BJ (cell line): ENCODE measurements at places on chromosomes 11 and 22.

- DNase-seq = no peak
These were observed 119.6 kb downstream of the DYNC2H1 start for GRCh38 chr11:103228807-103229206.

GRCh38 chr22:46734830-46735453 lies 3.1 kb downstream of the CERK start:
- no peak for DNase-seq

- no peak for DNase-seq
These were observed 7.0 kb downstream of the SEPTIN3 start for GRCh38 chr22:41976070-41976901.

GRCh38 chr11:77179048-77179447 lies 51.0 kb downstream of the MYO7A start:
- DNase-seq = no peak

DNA sequence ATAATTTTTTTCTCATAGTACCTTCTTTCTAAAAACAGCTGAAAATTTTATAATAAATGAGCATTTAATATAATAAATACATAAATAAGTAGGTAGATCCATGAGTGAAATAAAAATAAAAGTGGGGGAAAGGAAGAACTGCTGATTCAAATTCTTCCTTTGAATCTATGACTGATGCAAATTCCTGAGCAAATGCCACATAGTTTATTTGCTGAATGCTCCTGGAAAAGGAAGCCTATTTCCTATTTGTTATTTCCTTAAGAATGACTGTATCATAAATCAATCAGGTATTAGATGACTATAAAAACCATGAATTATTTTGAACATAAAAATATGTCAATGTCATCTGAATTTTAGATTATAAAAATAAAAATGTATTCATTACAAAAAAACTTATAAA lies 16.6 kb downstream of the BTBD10 start:
- no peak for DNase-seq

- DNase-seq = no peak
These were observed 42.9 kb downstream of the TECTA start for GRCh38 chr11:121143921-121144320.

GRCh38 chr11:43686207-43686606 lies 5.7 kb downstream of the HSD17B12 start:
- no peak for DNase-seq

GRCh38 chr22:39995393-39996252 lies 869 bp downstream of the FAM83F start:
- DNase-seq = no peak

GRCh38 chr11:68211546-68211945 lies 1.6 kb downstream of the KMT5B start:
- no peak for DNase-seq

DNA sequence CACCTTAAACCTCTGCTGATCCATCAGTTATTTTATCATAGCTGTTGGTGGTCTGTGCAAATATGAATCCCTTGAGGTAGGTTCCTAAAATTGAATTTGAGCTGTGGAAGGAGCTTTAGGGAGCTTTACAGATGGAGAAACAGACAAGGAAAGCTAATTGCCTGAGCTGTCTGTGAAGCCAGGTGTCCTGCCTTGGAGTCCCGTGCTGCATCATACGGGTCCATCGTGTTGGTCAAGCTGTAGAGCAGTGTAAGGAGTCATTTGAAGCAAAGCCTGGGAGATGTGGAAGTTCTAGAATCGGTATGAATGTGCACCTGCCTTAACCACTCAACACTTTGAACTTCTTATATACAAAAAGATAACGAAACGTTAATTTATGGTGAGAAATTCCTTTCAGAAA lies 1.0 kb downstream of the POLA2 start:
- DNase-seq = no peak

- no peak for DNase-seq
These were observed 6.5 kb downstream of the FZD4 start for GRCh38 chr11:86948733-86949132.

- no peak for DNase-seq
These were observed 161.6 kb downstream of the PKNOX2 start for GRCh38 chr11:125326126-125326525.

DNA sequence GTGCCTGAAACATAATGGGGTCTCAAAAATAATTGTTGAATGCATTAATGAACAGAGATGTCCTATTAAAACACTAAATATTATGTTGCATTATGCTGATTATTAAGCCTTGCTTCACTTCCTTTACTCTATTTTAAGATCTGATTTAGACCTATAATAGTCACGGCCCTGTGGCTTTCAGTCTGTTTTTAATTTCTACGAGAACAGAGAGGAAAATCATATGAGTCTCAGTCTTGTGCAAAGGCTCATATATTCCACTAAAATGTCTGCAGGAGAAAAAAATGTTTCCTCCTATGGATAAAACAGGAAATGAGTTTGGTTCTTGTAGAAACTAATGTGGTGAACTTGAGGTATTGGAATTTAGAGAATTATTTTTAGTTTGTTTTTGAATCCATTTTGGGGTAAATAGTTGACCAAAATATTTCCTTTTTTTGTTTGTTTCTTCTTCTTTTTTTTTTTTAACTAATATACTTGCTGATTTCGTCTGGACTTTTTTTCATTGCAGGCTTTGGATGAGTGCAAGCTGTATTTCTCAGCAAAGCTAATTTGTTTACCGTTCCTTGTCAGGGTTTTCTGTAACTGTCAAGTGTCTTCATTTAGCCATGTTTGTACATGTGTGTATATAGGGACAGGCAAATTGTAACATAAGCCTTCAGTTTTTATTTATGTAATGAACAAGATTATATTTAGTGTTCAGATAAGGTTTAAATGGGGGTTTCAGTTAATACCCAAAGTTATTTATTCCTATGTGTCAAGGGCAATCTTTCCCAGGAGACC lies 139.1 kb upstream of the DDI1 start:
- no peak for DNase-seq

GRCh38 chr11:13826505-13827278 lies 135.8 kb upstream of the SPON1 start:
- DNase-seq = no peak

GRCh38 chr11:125299061-125299615 lies 134.6 kb downstream of the PKNOX2 start:
- DNase-seq = no peak

- DNase-seq = no peak
These were observed 8.8 kb upstream of the WNT11 start for GRCh38 chr11:76214968-76215548.

- no peak for DNase-seq
These were observed 700 bp upstream of the STX3 start for GRCh38 chr11:59754494-59754858.

GRCh38 chr11:43393765-43394355 lies 35.1 kb downstream of the TTC17 start:
- no peak for DNase-seq

DNA sequence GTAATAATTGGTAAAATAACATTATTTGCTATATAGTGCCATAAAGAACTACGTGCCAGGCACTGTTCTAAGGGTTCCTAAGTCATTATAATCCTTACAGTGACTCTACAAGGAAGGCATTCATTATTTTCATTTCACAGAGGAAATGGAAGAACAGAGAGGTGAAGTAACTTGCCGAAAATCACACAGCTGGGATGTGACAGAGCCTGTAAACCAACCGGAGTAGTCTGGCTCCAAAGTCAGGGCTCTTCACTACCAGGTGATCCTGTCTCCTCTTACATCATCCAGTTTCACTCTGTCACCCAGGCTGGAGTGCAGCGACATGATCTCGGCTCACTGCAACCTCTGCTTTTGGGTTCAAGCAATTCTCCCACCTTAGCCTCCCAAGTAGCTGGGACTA lies 59.2 kb upstream of the RBFOX2 start:
- no peak for DNase-seq

GRCh38 chr11:105553025-105553424 lies 56.8 kb upstream of the GRIA4 start:
- DNase-seq = no peak

DNA sequence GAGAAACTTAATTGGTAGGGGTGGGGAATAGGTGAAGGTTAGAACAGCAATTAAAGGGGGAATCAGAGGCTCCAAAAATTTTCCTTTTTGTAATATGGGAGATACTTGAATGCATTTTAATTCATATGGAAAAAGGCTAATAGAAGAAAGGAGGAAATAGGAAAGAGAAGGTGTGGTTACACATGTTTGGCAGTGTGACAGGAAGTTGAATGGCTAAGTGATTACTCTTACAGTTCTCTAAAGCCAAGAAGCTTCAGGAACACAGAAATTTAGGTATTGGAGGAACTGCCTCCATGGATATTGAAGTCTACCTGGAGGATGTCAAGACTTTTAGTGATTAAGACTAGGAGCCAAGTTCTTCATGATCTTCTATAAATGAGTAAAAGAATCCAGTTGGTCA lies 6.3 kb downstream of the NXPE2 start:
- no peak for DNase-seq

DNA sequence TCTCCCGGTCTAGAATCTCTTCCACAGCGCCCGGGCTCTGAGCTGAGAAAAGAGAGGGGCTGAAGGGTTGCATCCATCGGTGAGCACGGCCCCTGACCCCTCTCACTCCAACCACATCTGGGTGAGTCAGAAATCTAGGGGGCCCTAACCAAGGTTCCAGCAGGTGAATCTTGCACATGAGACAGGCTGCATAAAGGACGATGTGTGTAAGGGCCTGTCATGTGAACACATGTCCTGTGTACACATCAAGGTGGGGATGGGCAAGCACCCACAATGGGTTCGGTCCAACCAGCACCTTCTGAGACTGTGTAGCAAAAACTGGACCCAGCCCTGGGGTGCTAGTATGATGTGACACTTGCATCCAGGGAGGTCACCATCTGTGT lies 1.2 kb downstream of the BET1L start:
- DNase-seq = no peak

DNA sequence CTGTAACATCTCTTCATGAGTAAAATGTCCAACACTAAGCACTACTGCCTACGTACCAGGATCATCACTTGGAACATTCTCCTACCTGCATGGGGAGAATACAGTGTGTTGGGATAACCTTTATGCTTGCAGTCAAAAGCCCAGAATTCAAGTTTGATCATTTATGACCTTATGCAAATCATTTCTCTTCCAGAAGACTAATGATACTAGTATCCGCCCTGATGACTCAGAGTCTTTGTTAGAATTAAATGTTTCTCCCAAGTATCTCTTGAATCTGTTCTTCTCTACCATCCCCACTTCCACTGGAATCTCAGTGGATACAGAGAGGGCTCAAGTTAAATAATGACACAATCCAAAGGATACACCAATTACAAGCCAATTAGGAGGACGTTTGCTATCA lies 12.4 kb downstream of the MAJIN start:
- no peak for DNase-seq

DNA sequence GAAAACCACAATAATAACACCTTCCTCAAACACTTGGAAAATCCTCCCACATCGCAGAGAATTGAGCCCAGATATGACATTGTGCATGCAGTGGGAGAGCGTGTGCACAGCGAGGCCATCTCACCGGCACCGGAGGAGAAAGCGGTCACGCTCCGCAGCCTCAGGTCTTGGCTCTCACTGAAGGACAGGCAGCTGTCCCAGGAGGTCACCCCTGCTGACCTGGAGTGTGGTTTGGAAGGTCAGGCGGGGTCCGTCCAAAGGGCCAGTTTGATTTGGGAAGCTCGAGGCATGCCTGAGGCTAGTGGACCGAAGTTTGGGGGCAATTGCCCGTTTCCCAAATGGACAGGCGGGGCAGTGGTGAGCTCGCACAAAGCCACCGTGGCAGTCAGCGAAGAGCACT lies 86.7 kb downstream of the KIAA1671 start:
- DNase-seq = no peak

DNA sequence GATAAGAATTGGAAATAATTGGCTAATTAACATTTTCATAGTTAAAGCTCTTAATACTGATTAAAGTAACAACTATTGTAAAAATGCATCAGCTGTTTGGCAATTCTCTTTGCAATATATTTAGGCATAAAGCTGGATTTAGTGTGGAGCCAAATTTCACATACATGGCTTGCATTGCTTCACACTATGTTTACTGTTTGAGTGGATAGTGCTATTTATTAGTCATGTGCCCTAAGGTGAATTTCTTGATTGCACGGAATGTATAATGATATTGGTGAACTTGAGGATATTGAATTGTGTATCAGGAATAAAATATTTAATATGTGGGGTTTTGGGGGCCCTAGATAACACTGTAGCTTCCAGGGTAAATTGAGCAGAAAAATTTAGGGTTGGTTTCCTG lies 100.9 kb downstream of the AASDHPPT start:
- DNase-seq = no peak

DNA sequence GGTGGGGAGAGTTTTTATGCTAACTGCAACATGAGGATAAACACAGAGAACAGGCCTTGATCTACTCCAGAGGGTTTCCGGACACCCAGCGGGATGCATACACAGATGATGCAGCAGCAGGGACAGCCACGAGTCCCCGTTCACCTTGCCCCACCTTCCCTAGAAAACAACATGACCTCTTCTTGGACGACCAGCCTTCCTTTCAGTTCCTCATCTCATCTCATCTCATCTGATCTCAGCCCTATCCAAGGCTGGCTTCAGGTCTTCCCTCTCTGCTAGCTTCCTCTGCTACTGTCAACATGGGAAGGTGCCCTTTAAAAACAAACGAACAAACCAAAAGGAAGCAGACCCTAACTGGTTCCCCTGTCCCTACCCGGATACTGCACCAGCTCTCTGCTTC lies 1356.2 kb downstream of the TBC1D22A start:
- DNase-seq = no peak

- no peak for DNase-seq
These were observed 718 bp downstream of the CHKA start for GRCh38 chr11:68120273-68121066.

DNA sequence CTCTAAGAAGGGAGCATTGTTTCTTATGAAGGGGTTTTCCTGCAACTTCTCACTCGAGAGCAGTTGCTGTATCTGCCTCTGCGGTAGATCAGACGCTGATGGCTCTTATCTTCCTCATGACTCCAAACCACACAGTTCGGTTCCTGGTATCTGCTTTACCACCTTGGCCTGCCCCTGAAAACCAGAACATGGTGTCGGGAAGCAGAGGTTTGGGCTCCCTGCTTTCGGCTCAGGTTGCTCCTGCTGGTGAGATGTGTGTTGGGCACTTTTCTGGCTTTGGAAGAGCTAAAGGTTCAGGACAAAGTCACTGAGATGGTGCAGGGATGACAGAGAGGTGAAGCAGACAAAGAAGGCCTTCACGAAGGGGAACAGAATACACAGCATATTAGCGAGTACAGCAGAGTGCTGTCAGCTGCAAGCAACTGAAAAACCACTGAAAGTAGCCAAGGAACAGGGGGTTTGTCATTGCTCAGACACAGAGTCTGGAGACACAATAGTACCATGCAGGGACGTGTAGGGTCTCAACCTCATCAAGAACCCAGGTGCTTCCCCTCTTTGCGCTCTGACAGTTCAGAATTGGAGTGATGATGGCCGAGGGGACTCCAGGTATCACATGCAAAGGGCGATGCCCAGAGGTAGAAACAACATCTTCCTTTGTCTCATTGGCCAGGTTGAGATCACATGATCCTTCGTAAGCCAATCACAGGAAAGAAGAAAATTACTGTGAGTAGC lies 11.9 kb upstream of the CSF2RB start:
- no peak for DNase-seq
